ENCODE measurements at places on chromosomes 12 and 14.
A peak's percentile ranks its signal among the peaks of the same experiment; 100 is the strongest.

GRCh38 chr14:51067295-51067694, 27.6 kb downstream of the TRIM9 start:
- no peak for DNase-seq

DNA sequence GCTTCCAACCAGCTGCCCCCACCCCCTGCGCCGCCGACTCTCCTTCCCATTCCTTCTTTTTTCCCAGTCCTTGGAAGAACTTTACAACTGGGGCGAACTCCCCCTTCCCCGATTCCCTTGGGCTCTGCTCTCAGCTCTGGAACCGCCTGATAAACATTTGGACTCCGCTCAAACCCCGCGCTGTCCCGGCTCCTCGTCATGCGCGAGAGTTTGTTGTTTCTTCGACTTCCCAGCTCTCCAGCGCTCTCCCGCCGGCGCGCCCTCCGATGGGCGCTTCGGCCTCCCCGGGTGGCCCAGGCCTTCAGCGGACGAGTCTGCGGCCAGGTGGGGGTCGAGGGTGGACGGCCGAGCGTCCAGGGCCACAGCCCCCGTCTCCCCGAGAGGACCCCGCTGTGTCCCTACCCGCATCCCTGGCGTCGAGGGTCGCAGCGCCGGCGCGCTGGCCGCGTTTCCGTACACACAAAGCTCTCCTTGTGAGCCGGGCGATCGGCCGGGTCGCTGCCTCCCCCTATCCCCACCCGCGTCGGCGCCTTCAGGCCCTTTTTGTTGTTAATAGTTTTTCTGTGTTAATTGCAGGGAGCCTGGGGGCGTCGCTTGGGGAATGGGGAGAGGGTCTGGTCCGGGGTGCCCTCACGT, 847 bp downstream of the MMP14 start:
- no peak for DNase-seq

DNA sequence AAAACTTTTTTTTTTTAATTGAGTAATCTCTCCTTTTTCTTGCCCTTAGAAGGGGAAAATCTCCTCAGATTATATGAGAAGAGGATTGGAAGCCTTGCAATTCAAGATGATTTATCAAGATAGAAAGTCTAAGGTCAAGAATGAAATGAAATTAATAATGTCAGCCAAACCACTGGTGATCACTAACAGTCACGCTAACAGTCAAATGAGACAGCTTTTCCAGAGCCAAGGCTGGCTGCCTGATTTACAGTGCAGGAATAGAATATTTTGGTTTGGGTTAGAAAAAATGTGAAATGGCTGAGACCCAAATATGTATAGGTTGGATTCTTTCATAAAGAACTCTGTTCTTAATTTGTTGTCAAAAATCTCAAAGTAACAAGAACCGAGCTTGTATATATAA, 204.3 kb downstream of the PPM1H start:
- no peak for DNase-seq

GRCh38 chr12:94807951-94808350, 157.6 kb upstream of the TMCC3 start:
- no peak for DNase-seq

GRCh38 chr12:12976366-12976765, 23.7 kb downstream of the HEBP1 start:
- no peak for DNase-seq

- DNase-seq: no peak
These were observed 25.3 kb downstream of the C12orf75 start for GRCh38 chr12:105355752-105356151.

DNA sequence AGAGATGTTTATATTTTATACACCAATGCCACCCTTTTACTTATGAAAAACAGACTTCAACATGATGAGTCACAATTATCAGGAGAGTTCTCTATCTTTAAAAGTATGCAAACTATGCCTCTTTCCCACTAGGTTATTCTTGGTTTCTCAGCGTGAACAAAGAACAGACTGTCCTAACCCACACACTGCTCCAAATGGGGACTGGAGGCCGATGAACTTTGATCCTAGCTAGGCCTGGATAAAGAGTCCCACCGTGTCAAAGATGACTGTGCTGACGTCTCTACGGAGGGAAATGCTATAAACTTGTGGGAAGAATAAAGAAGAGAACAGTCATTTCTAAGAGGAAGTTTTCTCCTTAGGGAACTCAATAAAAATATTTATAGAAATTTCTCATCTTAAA, 160.1 kb downstream of the EPS8 start:
- DNase-seq: no peak

DNA sequence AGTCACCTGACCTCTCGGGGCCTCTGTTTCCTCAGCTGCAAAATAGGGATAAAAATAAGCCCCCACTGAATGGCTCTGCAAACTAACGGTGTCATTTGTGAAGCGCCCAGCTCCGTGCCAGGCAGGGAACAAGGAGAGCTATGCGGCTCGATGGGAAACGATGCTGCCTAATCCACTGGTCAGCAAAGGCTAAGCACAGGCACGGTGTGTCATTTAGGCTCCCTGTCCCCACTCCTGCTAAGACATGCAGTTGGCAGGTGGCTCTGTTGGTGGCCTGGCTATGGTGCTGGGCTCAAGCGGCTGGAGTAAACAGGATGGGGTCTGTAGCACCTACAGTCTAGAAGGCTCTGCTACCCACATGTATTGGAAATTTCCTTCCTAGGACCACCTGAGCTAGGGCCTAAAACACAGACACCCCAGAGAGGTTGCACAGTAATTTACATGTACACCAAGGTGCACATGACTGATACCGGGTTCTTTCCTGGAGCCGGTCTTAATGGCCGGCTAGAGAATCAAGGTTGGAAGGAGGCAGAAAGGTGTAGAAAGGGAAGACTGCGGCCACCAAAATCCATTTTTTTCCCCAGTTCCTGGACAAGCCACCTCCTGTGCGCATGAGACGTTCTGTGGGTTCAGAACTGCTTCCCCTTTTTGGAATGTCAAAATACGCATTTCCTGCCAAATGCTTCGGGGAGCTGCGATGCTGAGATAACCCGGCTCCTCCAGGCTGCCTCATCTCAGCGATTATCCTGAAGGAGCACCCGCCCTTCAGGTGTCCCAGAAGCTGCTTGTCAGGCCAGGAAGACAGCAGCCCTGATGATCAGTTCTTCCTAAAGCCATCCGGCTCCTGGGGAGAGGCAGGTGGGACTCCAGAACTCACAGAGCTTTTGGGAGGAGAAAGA, 1.0 kb downstream of the CACNA2D4 start:
- no peak for DNase-seq

DNA sequence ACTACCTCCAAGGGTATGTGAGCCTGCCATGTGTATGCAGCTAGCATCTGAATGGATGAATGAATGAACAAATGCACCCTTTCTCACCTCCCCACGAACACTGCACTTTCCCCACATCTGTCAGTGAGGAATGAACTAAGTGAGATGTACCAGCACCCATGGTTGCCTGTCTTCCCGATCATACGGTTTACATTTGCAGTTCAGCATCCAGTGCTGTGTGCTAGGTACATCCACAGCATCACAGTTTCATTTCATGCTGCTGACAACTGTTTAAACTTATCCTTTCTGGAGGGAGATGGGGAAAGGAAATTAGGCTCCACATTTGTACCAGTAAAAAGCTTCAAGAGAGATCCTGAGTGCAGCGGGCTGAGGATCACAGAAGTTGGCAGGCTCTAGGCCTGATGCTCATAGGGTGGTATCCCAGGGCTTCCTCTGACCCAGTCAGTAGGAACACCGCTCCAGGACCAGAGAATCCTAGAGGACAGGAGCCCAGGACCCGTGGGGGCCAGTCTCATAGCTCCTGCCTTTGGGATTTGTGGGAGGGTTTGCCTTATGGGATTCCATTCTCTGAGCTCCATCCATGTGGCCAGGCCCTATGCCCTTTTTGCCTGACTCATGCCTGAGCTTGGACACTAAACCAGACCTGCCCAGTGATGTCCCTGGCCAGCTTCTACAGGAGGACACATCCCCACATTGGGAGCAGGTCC, 294.5 kb downstream of the CACNA1C start:
- DNase-seq: no peak

DNA sequence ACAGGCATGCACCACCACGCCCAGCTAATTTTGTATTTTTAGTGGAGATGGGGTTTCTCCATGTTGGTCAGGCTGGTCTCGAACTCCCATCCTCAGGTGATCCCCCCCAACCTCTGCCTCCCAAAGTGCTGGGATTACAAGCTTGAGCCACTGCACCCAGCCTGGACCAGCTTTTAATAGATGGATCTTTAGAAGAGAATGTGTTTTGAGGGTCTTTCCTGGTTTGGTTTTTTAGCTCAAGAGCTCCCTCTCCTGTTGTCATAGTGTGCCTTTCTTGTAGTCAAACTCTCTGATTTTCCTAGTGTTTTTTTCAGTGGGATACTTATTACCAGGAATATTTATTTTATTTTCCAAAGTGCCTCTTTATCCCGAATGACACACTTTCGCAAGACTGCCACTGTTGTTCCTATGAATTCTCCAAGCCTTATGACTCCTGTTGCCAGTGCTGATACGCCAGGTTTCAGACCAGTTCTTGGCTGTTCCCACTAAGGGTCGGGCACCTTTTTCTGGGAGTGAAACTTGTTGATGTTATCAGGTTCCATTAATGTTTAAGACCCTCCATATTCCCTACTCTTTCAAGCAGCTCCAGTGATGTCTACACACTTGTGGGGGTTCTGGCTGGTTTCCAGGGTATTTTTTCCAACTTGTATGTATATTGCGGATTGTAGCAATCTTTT, 31.5 kb upstream of the LIMA1 start:
- peak; percentile 26 for DNase-seq

- no peak for DNase-seq
These were observed 297.0 kb downstream of the SSPN start for GRCh38 chr12:26492406-26492805.

DNA sequence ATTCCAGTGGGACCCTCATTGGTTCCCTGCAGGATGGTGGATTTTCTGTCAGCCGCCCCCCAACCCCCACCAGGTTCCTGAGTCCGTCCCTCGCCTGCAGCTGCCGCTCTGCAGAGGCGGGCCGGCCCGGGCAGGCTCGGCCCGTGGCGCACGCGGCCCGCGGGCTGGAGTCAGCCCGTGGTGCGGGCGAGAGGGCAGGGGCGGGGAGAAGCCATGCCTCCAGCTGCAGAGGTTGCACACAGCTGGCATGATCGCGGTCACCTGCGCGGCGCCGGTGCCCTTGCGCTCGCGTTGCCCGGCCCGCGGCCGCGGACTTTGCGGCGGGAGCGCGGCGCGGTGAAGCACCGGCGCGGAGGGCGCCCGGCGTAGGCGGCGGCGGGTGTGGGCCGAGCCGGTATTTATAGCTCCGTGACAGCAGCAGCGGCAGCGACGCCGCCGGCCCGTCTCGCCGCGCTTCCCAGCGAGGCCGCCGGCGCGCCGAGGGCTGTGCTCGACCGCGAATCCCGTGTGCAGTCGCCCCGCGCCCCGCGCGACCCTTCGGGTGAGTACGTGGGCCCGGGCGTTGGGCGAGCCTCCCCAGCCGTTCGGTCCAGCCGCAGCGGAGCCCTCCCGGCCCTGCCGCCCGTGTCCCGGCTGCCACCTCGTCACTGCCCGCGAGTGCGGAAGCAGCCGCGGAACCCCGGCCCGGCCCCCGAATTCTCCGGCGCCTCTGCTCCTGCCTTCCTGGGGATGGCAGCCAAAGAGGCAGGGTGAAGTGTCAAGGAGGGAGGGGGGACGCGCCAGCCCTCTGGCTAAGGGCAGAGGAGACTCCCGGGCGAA, at the start of gene TMEM117:
TSS of gene TMEM117 (plus strand) at position 426 of the 819 bp plus-strand sequence.
- DNase-seq: peak; percentile 18

DNA sequence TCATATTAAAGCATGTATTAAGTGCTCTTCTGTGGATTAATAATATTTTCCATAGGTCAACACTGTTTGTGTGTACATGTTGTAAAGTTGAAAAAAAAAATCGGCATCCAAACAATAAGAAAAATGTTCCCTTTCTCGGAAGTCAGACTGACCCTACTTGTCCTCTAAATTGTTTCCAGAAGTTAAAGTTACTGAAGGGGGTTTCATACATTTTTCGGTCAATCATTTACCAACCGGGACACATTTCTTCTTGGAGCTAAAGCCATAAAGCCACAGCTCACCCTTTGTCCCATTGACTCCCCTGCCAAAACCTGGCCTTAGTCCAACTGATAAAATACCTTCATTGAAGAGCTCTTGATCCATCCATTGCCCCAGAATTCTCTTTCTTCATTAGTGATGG, 230.0 kb downstream of the ANO2 start:
- DNase-seq: no peak

GRCh38 chr12:12282761-12283425, 16.0 kb upstream of the LRP6 start:
- no peak for DNase-seq

DNA sequence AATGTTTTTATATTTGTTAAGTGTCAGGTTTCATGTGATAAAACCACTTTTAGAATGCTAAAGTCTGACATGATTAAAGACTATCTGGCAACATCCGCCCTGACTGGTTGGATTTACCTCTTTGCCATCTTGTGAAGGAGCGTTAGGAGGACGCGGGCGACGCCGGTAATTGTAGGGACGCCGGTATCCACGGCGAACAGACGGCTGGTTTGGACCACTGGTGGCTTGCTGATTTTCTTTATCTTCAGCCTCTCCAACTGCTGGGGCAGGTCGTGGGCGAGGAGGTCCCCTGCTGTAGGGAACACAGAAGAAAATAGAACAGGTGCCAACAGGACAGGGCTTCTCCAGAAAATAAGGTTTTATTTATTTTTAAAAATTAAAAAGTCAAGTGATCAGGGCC, 21.3 kb downstream of the YBX3 start:
- no peak for DNase-seq

DNA sequence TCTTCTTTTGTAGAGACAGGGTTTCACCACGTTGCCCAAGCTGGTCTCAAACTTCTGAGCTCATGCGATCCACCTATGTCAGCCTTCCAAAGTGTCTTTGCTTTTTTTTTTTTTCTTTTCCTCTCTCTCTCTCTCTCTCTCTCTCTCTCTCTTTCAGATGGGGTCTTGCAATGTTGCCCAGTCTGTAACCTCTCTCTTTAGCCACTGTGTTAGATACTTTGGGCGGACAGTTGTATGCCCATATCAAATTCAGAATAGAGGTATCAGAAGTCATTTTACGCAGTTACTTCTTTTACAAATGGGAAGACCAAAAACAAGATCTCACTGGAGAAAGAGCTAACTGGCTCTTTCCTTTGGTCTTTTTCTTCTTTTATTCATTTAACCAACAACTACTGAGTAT, 6.7 kb downstream of the HEBP1 start:
- no peak for DNase-seq

DNA sequence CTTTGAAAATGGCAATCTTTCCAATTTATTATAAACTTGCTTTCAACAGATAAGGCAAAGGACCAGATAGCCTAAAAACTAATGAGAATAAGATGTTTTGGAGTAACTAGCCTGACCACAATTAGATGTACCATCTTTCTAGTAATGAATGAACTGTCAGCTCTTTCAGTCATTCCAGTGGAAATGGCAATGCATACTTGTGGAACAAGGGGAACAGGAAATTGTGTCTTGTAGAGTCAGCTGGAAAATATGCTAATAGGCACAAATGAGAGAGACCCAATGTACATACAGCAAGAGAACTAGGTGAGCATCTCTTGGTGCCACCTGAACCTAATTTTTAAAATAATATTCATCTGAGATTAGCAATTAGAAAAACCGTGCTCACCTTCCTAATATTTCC, 76.1 kb upstream of the GPHB5 start:
- no peak for DNase-seq

- peak; percentile 4 for DNase-seq
These were observed 34.0 kb downstream of the GRIN2B start for GRCh38 chr12:13947276-13947946.

GRCh38 chr12:121653999-121654398, 15.5 kb downstream of the MORN3 start:
- DNase-seq: no peak

All from NCI-H524 (cell line).